CD4-positive, alpha-beta T cell treated with Interleukin-2 at 100 ng/mL for 4 hours (primary cell): ENCODE measurements at places on chromosomes 1 and 21.

DNA sequence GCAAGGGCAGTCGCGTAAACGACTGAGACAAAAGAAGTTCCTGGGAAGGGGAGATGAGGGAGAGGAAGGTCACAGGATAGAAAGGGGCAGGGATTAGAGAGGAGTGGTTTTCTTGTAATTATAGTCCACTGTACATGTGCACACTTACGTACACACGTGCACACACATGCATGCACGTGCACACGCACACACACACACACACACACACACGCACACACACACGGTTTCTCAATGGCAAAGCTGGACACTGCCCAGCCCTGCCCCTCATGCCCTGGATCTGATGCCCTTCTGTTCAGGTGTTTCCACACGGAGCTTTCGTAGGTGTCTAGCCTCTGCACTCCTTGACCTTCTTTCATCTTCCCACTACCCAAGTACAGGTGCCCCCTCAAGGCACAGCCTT lies 3.9 kb downstream of the OR2B11 start:
- DNase-seq = no peak

GRCh38 chr1:38872401-38873026 lies 634 bp downstream of the MYCBP start:
- DNase-seq = peak; percentile 20

GRCh38 chr1:19457607-19458006 lies 27.7 kb downstream of the CAPZB start:
- DNase-seq = no peak

GRCh38 chr1:222818171-222818570 lies 3.3 kb downstream of the DISP1 start:
- no peak for DNase-seq

- DNase-seq = peak; percentile 19
Observed at GRCh38 chr1:41313661-41314131, 47.5 kb upstream of the FOXO6 start.

- peak; percentile 53 for DNase-seq
Observed at GRCh38 chr1:25064465-25065240, 134.6 kb upstream of the RUNX3 start.

GRCh38 chr1:1037366-1038327 lies 17.7 kb downstream of the AGRN start:
- no peak for DNase-seq

DNA sequence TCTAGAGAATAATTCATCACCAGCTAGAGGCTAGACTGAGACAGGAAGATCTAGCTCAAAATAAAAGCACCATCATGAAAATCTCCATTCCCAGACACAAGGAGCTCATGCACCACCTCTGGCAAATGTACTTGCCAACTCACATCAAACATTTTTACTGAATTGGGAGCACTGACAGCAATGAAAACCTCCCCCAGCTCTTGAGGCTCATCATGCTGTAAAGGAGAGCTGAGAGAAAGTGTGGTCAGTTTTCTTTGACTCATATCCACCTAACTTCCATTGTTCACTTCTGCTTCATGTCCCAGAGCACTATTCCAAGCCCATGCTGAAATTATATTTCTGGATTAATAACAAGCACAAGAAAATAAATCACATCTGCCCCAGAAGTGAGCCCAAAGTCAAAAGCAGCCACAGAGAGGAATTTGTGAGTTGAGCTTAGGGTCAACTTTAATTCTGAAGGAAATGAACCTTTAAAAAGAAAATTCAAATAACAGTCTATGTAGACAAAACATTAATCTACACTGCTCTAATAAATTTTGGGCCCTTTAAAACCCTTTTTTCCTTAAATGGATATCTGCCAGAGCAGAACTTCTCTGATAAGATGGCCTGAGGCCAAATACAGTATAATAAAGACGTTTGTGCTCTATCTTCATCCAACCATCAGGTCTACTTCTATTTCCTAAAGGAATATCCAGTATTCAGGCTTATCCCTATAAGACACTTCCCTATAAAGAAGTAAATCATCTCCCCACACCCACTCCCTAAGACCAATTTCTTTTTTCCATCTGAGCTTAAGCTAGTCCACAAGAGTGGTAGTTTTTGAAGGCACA lies 85.9 kb upstream of the ADAM30 start:
- DNase-seq = no peak

GRCh38 chr1:98088381-98088780 lies 167.5 kb upstream of the DPYD start:
- DNase-seq = no peak

DNA sequence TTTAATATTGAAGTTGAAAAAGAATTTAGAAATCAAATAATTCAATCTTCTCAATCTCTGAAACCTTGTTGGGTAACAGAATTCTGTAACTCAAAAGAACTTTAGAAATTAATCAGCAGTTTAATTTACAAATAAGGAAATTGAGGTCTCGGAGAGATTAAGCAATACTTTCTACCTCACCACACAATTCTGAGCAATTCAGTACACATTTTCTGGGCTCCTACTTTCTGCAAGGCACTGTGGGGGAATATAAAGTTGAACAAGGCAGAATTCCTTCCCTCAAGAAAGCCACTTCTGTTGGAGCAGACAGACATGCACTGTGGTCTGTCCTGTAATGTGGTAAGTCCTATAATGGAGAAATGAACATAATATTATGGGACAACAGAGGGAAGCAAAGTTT lies 47.7 kb downstream of the MEF2D start:
- DNase-seq = no peak

DNA sequence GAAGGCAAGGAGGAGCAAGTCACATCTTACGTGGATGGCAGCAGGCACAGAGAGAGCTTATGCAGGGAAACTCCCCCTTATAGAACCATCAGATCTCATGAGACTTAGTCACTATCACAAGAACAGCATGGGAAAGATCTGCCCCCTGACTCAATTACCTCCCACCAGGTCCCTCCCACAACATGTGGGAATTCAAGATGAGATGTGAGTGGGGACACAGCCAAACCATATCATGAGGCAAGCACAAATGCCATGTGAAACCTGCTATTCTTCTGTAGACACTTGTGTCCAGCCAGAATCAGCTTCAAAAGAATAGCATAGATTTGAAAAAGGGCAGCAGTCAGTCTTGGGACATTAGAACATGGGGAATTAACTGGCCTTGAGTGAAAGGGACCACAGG lies 32.2 kb upstream of the UBE2U start:
- DNase-seq = no peak

GRCh38 chr1:95286479-95286878 lies 52.5 kb downstream of the RWDD3 start:
- DNase-seq = no peak

DNA sequence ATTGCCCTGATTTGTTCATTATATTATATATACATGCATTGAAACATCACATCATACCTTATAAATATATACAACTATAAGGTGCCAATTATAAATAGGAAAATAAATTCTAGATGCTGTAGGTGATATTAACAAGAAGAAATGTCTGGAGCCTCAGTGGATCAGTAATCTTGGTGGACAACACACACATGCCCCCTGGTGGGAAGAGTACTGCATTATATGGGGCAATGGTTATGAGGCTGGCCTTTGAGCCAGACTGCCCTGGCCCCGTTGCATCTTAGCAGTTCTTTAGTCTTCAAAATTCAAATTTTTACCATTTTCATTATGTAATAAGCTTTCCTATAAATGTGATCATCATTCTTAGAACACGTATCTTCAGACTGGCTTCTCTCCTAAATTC lies 335.0 kb upstream of the GREM2 start:
- no peak for DNase-seq

DNA sequence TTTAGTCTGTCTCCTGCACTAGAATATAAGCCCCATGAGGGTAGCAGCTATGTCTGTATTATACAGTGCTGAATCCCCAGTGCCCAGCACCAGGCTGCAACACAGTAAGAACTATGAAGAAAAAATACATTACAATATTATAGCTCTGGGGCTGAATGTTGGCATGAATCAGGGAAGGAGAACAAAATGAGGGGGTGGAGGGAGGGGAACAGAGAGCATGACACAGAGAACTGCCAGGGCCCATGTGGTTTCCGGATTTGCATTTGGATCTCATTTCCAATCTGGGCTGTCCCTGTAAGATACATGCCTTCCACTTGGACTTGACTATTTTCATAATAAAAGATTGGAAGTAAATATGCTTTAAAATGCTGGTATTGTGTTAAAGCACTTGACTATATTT lies 35.8 kb downstream of the C1orf198 start:
- no peak for DNase-seq

GRCh38 chr1:14298806-14299205 lies 299.7 kb upstream of the KAZN start:
- DNase-seq = no peak

DNA sequence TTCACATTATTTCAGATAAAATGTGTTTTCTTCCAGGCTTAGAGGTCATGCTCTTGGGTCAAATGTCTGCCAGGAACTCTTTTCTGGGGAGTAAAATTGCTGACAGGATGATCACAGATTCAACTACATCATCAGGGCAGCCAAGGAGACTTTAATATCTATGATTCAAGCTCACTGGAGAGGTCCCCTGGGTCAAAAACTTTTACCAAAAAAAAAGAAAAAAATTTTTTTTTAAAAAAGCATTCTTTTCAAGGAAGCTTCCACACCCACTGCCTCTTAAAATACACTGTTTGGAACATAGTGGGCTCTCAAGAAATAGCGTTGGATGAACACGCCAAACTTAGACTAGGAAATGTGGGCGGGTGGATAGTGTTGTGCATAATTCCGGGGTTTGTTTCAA lies 81.3 kb downstream of the TIAM1 start:
- DNase-seq = no peak

GRCh38 chr21:31606081-31606874 lies 53.2 kb upstream of the SOD1 start:
- no peak for DNase-seq

DNA sequence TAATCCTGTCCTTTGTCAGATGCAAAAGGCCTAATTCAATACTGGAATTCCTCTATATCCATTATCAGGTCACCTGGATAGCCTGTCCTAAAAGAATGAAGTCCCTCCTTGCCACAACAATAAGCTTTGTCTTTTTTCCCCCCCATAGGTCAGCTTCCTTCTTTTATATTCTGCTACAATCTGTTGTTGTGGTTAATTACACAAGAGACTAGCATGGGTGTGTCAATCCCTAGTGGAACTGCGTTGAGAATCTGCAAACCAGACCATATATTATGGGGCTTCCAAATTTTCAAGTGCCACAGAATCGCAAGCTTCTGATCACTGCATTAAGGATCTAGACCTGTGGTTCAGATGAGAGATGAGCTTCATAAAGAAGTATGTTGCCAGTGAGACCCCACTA lies 349.6 kb downstream of the SMYD3 start:
- no peak for DNase-seq

- no peak for DNase-seq
Observed at GRCh38 chr1:61518670-61519400, 206.1 kb downstream of the TM2D1 start.

- DNase-seq = no peak
Observed at GRCh38 chr1:40044110-40044509, 3.6 kb downstream of the CAP1 start.

- no peak for DNase-seq
Observed at GRCh38 chr1:27133158-27133557, 21.8 kb downstream of the SLC9A1 start.

DNA sequence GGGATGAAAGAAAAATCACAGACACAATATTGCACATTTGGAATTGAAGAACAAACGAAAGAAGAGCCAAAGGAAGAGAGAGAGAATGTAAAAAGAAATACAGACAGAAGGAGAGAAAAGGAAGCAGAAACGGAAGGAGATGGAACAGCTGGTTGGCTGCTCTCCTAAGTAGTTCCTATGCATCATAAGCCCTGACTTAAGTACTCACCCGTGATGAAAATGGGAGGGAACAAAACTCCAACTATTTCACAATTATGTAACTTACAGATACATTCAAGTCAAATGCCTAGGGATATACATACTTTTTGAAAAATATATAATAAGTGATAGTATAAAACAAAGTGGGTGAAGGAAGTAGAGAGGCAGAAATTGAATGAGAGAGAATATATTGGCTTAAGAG lies 88.5 kb downstream of the TTLL7 start:
- no peak for DNase-seq

DNA sequence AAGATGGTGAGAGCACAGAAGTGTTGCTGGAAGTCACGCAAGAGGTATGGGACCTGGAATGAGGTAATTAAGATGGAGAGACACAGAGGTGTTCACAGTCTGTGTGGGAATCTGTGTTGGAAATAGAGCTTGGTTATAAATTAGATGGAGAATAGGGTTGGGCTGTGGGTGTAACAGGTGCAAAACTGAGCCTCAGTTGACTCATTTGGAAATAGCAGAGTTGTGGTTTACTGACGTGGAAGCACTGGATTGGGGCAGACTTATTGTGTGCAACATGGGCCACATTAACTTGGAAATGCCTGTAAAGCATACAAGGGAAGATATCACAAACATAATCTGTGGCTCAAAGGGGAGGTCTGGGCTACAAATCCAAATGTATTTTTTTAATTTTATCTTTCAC lies 13.0 kb downstream of the CAMSAP2 start:
- DNase-seq = no peak

DNA sequence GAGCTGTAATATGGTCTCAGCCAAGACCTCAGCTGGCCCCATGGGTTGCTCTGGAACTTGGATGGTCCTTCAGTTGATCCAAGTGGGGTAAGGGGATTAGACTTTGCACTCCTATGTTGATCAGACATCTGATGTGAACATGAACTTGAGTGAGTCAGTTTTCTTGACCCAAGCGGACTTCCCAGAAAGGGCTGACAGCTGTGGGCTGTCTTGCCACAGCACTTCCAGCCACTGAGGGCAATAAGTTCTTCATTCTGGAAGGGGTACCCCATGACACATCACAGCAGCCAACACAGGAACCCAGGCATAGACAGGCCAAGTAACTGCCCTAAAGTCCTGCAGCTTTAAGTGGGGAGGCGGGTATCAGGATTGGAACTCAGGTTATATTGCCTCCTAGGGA lies 93.9 kb upstream of the USP24 start:
- no peak for DNase-seq

DNA sequence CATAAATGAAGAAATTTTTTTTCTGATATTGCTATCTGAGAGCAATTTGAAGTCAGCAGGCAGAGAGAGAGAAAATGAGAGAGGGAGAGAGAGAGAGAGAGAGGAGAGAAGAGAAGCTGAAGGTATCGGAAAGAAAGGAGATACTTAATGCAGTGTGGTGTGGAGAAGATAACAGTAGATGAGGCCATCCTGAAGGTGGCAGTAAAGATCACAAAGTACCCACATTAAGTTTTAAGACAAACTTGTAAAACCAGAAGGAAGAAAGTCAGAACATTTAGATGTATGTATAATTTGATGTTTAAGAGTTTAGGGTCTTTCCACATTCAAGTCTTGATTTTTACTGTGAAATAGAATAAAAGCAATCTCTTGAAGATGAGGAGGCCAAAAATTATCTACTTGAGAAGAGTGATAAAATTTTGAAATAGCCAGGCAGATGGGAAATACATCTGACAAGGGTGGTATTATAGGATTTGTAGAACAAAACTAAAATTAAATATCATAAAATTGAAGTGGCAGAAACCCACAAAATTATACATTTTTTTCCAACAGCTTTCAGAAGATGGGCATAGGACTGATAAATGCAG lies 1753.4 kb downstream of the MRPL39 start:
- peak; percentile 37 for DNase-seq

- no peak for DNase-seq
Observed at GRCh38 chr21:16534408-16535101, 804.8 kb downstream of the USP25 start.
